ENCODE measurements at places on chromosomes 1 and 21.

DNA sequence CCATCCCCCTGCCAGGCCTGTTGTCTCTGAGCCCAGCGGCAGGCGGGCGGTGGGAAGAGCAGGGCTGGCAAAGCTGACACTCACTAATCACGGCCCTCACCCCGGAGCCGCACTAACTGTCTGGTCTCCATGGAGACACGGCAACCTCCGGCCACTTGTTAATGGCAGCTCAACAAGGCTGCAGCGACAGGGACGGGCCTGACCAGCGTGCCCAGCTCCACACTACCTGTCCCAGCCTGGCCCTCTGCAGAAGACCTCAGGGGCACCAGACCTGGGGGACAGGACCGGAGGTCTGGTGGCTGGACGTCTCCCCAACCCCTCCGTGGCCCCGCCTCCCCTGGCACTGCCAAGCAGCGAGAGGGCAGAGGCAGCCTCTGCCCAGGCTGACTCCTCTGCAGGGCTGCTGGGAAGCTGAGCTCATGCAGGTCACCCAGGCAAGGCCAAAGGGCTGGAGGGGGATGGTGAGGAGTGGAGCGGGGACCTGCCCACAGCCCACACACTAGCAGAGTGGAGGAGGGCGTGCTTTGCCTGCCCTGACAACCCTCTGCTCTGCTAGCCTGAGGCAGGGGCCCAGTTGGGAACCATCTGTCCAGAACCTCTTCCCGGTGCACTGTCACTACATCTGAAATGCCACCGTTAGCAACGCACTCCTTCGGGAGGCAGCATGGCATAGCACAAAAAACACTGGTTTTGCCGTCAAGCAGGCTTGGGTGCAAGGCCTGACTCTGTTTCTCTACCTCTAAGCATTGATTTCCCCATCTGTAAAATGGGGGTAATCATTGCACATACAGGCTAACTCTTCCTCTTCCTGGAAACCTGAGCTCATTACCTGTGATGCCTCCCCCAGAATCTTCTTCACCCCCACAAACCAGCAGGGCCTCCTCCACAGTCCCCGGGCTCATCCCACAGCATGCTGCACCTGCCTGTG is 29.6 kb upstream of the WASF2 start:
- DNase-seq, result peak; percentile 53

GRCh38 chr21:32886339-32886738 is 114.8 kb upstream of the PAXBP1 start:
- peak; percentile 22 for DNase-seq

GRCh38 chr1:69510026-69510425 is 57.7 kb upstream of the LRRC7 start:
- no peak for DNase-seq

- peak; percentile 21 for DNase-seq
Measured at GRCh38 chr1:26700711-26701110, 4.9 kb downstream of the ARID1A start.

DNA sequence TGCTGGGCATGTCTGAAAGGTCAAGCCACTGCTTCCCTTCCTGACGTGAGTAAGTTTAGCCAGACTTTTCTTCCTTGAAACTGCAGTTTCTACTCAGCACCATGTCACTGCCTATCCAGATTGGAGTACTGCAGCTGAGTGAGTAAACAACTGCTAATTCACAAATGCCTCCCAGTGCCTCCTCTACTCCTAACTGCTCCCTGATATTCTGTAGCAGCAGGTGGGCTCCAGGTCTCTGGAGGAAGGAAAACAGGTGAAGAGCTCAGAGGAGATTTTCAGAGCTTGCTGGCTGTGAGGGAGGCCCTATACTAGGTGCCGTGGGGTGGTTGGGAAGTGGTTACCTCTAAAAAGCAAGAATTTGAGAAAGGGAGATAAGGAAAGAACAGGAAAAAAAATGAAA is 96.5 kb downstream of the KIF14 start:
- no peak for DNase-seq

DNA sequence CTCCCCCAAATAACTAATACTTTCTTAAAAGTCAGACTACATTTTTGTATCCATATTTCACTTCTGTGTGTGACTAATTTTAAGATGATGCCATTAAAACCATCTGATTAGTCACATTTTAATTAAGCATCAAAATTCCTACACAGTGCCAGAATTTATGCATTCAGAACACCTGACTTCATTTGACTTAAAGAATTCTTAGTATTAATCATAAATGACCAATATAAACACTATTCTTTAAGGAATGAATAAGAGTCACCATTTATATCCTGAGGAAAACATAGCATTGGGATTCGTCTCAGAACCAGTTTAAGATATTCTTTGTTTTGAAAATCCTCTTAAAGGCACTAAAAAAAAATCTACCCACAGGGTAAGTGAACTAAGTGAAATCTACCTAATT is 37.0 kb downstream of the TM2D1 start:
- no peak for DNase-seq

GRCh38 chr1:187847531-187847930 is 1018.8 kb downstream of the PLA2G4A start:
- DNase-seq, result no peak

- DNase-seq, result no peak
Measured at GRCh38 chr1:153277852-153278251, 18.4 kb downstream of the LORICRIN start.

- DNase-seq, result no peak
Measured at GRCh38 chr21:14981246-14981645, 83.6 kb downstream of the NRIP1 start.

DNA sequence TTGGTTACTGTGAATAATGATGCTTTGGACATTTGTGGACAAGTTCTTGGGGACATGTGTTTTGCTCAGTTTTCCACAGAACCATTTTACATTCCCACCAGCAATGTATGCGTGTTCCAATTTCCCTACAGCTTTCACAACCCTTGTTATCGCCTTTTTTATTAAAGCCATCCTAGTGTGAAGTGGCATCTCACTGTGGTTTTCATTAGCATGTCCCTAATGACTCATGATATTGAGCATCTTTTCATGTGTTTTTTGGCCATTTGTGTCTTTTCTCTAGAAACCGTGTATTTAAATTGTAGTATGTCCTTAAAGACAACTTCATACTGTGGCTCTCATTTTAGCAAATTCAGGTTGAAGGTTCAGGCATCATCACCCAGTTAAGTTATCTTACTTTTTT is 132.1 kb downstream of the TGFBR3 start:
- DNase-seq, result no peak

- DNase-seq, result no peak
Measured at GRCh38 chr1:53517821-53518352, 58.7 kb downstream of the DMRTB1 start.

DNA sequence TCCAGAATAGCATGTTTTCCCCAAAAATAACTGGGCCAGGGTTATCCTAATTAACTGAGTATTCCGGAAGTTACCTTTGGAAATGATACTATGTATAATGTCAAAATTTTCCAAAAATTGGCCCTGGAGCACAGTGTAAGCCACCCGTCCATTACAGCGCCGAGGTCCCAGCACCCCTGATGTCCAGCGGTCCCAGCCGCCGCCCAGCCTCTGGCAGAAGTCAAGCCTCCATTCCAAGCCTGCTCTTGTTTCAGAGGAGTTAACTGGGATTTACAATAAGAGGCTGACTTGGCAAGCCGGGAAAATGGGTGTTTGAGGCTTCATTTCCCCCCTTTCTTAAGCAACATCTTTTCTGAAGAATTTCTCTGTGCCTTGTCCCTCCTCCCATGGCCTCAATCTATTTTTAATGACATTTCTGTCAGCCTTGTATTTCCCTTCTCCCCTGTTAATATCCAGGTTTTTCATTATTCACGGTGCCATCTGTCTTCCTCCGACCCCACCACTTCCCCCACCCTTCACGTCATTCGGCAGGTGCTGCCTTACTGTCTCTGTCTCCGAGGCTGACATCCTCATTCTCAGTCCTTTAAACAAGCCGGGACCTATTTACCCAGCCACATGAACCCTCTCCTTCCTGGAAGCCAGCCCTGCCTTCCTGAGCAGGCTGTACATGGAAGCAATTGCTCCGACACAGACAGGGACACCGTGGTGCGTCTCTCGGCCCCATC is 490.9 kb downstream of the NPHP4 start:
- DNase-seq, result peak; percentile 52

DNA sequence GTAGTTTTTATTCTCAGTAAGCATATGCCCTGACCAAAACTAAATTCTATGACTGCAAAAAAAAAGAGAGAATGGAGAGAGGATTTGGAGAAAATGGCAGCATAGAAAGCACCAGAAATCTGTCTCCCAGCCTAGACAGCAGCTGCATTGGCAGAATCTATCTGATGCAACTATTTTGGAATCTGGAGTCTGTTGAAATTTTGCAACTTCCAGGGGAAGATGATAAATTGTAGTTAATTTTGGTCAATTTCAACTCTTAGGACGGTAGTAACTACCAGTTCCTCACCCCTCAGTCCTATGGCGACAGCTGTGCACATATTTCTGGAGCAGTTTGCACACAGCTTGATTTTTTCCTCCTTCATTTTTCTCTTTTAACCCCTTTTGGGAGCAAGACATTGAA is 10.9 kb downstream of the EXO5 start:
- DNase-seq, result no peak

DNA sequence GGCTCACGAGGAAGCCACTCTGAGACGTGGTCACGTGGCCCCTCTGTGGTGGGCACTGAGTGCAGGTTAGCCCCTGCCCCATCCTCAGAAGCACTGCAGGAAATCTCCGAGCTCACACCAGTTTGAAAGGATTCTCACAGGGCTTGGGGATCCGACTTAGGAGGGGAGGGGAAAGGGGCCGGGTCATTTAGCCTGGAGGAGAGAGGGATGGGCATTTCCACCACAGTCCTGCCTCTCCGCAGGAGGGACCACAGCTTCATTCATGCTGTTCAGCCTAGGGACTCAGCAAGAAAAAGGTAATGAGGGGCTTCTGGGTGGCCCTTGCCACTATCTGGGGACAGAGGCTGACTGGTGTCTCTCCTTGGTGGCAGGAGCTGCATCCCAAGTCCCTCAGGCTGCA is 126.5 kb downstream of the NPHP4 start:
- DNase-seq, result no peak

DNA sequence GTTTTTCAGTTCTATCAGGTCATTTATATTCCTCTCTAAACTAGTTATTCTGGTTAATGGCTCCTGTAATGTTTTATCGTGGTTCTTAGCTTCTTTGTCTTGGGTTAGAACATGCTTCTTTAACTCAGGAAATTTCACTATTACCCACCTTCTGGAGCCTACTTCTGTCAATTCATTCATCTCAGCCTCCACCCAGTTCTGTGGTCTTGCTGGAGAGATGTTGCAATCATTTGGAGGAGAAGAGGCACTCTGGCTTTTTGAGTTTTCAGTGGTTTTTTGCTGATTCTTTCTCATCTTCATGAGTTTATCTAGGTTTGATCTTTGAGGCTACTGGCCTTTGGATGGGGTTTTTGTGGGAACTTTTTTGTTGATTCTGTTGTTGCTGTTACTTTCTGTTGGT is 213.0 kb downstream of the BRINP2 start:
- DNase-seq, result no peak

GRCh38 chr1:9652379-9653209 is 1.1 kb downstream of the PIK3CD start:
- DNase-seq, result no peak

- DNase-seq, result no peak
Measured at GRCh38 chr1:10986525-10986890, 25.9 kb upstream of the TARDBP start.

GRCh38 chr1:157882580-157882979 is 41.0 kb upstream of the CD5L start:
- DNase-seq, result no peak

DNA sequence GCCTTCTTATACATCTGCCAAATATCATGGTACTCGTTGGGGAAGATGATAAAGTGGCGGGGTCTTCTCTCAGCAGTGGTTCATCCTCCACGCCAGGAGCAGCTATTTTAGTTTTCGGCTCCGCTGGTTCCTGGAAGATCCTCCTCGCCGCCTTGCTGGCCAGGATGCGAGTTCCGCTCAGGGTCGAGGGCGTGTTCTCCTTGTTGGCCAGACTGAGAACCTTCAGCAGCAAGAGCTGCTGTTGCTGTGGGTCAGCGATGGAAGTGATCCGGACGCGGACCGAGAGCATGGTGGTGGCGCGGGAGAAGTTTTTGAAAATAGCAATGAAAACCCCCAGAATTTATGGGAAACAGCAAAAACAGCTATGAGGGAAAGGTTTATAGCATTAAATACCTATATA is 11.4 kb upstream of the CFAP126 start:
- no peak for DNase-seq

- peak; percentile 65 for DNase-seq
Measured at GRCh38 chr1:233440951-233441401, 113.5 kb downstream of the MAP3K21 start.

GRCh38 chr1:208000504-208000903 is 89.6 kb upstream of the CD34 start:
- DNase-seq, result no peak

GRCh38 chr1:192559115-192560006 is 16.2 kb upstream of the RGS1 start:
- DNase-seq, result no peak

DNA sequence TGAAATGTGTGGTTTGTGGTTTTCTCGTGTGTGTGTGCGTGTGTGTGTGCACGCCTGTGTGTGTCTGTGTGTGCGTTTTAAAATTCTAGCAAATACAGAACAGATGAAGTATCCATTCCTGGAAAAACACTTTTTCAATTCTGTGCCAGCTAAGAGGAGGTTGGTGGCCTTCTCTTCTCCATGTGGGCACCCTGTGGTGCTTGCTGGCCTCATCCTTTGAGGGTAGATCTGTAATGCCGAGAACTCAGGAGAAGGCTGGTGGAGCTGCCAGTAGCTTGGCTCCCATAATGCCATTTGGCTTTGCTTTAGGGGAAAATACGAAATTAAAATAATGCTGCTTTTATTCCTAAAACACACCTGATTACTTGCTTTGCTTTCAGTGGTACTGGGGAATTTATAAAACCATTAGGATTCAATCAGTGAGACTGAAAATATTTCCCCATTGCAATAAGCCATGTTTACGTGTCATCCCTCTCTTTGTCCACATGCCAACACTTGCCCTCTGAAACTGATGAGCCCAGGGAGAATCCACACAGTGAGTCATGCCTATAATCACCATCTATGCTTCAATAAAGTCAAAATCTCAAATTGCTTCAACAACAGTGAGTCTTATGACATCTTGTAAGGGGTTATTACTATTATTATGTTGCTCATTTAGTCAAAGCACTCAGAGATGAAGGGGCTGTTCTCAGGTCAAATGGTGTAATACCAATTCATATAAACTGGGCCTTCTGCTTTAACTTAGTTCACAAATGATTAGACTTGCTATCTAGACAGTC is 39.2 kb downstream of the ABCA4 start:
- DNase-seq, result no peak

DNA sequence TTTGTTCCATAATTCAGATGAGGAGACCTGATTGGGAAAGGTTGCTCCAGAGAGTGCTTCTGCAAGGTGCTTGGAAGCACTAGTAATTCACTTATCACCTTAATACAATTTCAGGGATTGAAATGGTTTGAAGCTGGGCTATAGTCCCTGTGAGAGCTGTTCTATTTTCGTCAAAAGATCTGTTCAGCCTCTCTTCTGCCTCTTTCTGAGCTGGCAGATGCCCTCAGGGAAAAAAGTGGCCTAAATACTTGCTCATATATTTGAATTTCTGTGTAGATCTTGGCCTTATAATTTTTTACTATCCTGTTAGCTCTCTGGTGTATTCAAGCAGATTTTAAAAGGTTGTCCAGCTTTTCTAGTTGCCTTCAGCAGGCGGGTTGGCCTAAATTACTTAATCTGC is 22.3 kb downstream of the C1orf146 start:
- no peak for DNase-seq

Measured in NCI-H2029 (cell line).